ENCODE measurements at places on chromosomes 11 and 22.
A peak's percentile ranks its signal among the peaks of the same experiment; 100 is the strongest.

- peak; percentile 89 for DNase-seq
These were observed 106.9 kb upstream of the NAV2 start for GRCh38 chr11:19605520-19606371.

- no peak for DNase-seq
These were observed 91.3 kb downstream of the MYEOV start for GRCh38 chr11:69385144-69385820.

DNA sequence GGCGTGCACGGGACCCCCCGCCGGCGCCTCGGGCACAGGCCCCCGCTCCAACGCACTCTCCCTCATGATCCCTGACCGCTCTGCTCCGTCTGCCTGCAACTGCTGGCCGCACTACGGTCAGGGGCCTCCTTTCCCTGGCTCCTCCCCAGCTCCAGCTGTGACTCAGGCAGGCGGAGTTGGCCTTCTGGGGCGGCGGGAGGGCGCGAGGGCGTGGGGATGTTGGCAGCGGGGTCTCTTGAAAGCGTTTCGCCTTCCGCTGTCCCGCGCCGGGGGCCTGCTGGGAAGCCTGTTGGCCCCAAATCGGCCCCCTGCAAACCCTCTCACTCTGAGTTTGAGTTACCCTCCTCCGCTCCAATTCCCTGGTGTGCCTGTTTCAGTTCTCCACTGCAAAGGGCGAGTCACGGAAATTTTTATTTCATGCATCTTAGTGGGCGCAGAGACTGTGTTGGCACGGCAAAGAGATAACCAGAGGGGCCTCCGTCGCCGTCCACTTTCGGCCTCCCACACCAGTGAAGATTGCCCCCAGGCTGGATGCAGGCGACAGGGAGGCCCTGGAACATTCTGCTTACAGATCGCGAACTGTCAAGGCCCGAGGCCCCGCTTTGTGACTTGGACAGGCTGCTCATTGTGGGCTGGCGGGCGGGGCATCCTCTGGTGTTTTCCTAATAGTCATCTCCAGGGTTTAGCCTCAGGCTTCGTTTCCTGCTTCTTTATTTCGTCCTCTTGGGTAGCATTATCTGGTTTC lies at the start of gene CAVIN3:
CAVIN3 (minus strand) TSS at position 91 of the 745 bp plus-strand sequence; CDS start at position 66, 25 bp downstream.
- peak; percentile 91 for DNase-seq

- DNase-seq: no peak
These were observed 76.0 kb upstream of the PICALM start for GRCh38 chr11:86144846-86145245.

DNA sequence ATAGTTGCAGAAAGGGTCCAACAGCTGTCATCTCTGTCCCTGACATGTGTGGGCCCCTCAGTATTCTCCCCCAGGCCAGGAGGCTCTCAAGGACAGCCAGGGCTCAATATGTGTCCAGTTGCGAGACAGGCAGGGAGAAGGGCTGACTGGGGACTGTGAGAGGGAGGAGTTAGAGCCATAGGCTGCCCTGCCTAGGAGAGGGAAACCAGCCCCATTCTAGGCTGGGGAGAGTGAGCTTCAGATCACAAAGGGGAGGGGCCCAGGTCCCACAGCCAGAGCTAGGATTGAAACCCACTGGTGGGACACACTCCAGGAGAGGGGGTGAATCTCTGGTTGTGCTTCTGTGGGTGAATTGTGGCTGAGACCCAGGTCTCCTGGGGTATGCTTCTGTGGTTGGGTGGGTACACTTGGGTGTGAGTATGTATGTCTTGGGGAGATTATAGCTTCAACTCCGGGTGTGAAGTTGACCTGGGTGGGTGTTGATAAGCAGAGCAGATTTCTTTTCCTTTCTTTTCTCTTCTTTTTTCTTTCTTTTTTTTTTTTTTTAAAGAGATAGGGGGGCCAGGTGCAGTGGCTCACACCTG lies 2.1 kb upstream of the CARNS1 start:
- no peak for DNase-seq

DNA sequence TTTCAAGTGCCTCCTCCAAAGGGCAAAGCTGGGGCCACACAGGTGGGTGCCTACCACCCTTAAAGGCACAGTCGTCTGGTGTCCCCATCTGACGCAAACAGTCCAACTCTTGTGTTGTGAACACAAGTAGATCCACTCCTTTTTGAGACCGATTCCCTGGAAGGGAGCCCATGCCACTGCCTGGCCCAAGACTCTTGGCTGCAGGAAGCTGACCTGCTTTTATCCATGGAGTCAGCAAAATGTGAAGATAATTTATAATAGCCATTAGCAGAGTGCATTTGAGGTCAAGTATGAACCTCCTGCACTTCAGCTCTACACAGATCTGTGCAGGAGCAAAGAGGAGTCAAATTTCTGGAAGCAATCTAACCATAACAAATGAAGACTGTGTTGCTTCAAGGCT lies 68.5 kb downstream of the ADM start:
- no peak for DNase-seq

DNA sequence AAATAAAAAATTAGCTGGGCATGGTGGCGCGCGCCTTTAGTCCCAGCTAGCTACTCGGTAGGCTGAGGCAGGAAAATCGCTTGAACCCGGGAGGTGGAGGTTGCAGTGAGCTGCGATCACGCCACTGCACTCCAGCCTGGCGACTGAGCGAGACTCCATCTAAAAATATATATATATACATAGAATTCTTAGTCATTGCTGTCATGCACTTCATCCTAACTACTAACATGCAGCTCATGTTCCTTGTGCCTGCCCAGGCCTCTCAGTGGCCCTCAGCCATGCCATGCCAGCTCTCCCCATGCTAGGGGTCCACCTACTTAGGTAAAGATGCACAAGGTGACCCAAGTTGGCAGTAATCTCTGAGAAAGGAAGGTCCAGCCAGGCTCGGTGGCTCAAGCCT lies 3.1 kb downstream of the CYB561A3 start:
- DNase-seq: peak; percentile 23

- no peak for DNase-seq
These were observed 21.8 kb upstream of the YWHAH start for GRCh38 chr22:31922534-31922933.

- DNase-seq: peak; percentile 87
These were observed 16.3 kb upstream of the C11orf87 start for GRCh38 chr11:109405671-109406070.

- DNase-seq: no peak
These were observed 109.7 kb upstream of the TMEM45B start for GRCh38 chr11:129705933-129706332.

DNA sequence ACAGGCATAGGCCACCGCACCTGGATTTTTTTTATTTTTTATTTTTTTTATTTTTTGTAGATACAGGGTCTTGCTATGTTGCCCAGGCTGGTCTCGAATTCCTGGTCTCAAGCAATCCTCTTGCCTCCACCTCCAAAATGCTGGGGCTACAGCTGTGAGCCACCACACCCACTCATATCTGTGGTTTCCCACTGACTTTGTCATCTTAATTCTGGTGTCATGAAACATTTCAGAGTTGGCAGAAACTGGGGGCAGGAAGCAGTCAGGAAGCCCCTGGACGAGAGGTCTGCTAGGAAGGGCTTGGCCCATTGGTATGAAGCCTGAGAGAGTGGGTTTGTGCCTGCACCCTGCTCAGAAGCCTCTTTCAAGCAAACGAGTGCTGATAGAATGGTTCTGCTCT lies 49.1 kb downstream of the COMMD9 start:
- DNase-seq: no peak

GRCh38 chr22:37681556-37682049 lies 4.5 kb upstream of the NOL12 start:
- peak; percentile 95 for DNase-seq

DNA sequence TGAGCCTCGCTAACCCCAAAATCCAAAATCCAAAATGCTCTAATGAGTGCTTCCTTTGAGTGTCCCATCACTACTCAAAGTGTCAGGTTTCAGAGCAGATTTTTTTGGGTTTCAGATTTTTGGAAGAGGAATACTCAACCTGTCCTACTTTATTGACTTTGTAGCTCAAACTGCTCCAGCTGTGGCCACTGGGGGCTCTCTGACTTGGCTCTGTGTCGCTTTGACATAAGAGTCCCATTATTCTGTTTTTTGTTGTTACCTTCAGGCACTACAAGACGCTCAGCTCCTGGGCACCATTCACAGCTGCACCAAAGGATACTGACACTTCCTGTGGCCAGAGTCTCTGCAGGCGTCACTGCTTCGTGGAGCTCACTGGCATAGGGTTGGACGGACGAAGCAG lies 41.1 kb downstream of the PHF21B start:
- peak; percentile 62 for DNase-seq

DNA sequence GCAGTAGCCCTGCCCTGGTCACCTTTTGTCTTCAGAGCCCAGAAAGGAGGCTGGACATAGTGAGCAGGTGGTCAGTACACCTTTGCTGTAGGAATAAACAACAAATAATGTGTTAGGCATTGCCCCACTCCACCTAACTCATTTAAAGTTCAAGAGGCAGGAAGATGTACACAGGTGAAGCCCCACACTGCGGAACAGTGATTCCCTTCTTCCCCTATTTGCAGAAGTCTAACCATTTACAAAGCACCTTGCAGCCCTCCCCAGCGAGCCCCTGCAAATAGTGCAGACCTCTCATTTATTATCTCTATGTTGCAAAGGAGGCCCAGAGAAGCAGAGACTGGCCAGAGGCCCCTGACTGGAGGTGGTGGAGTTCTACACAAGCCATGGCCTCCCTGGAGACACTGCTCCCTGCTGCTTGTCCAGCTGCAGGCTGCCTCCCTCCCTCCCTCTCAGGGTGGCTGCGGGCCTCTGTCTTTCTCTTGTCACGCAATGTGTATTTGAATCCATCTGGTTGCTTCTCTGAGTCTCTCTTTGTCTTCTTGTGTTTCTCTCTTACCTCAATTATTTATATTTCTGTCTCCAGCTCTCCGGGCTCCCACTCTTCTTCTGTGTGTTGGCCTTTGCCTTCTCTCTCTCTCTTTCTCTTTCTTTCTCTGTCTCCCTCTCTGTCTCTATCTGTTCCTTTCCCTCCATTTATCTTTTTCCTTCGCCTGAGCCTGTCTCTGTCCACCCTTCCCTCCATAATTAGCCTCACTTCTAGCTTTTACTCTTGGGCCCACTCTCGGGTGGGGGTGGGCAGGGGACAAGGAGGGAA lies 59.1 kb upstream of the PRDM11 start:
- no peak for DNase-seq

- peak; percentile 51 for DNase-seq
These were observed 220.6 kb downstream of the TBC1D22A start for GRCh38 chr22:46983046-46983445.

DNA sequence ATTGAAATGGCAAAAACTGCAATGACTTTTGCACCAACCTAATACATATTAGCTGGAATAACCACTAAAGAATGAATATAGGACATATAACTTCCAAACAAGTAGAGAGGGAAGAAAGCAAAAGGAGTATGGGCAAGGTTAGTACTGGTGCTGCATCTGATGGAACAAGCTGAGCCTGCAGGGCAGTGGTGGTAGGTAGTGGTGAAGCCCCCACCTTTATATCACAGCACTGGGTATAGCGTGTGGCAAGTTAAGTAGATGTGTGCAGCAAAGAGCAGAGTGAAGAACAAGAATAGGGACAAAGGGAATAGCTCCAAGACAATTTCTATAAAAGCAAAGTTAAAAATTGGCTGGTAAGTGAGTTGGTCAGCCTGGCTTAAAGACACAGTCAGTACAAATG lies 62.3 kb downstream of the CTNND1 start:
- DNase-seq: no peak

DNA sequence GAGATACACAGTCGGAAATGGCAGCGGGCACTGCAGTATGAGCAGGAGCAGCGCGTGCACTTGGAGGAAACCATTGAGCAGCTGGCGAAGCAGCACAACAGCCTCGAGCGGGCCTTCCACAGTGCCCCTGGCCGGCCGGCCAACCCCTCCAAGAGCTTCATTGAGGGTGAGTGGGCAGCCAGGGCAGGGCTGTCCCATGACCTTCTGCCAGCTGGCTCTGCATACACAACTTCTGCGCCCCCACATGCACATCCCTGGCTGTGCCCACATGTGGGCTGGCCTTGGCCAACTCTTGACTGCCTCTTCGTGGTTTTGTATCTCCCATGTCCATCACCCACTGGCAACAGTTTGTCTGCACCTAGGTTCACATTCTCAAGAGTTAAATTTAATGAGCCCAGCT lies 81.1 kb downstream of the MORC2 start:
- DNase-seq: peak; percentile 11

DNA sequence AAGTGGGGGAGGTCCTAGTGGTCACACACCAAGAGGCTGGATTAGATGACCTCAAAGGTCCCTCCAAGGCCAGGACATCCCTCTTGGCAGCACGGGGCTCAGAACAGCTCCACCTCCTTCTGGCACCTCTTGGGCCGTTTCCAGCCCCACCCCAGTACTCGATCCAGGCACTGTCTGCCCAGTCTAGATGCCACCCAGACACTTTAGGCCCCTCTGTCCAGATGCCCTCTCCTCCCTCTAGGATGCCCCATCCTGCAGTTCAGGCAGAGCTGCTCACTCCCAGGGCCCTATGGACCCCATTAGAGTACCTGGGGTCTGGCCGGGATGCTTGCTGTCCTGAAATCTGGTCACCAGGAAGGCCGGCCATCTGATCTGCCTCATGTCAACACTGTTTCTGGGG lies 34.7 kb upstream of the PRR5 start:
- peak; percentile 21 for DNase-seq

- DNase-seq: no peak
These were observed 858 bp upstream of the APOBEC3A start for GRCh38 chr22:38956551-38956950.

DNA sequence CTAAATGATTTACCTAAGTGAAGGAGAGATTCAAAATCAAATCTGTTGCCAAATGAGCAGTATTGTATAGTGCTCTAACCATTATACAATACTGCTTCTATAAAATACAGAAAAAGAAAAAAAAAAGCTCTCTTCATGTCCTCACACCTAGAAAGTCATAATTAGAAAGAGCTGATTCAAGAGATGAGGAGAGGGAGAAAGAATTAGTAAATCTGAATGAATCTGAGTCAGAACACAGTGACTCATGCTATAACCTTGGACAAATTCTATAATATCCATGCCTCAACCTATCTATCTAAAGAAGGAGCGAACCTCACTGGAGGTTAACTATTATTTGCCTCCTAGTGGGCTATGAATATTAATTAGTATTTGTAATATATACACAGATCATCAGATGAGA lies 29.4 kb downstream of the AMBRA1 start:
- no peak for DNase-seq

DNA sequence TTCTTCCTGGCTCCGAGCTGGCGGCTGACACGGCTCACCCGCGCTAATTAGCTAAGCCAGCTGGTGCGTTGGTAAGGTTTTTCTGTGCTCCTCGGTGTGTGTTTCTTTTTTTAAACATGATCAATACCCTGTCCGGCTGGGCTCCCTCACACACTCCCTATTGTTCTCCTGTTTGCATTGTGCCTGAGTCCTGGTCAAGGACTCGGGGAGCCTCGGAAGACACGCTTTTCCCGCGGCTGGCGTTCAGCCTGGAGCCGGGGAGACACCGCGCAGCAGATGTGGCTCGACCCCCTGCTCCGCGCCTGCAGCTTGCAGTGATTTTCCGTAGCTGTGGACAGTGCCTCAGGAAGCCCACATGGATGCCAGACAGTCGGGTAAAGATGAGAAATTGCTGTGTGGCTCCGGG lies 454.9 kb upstream of the CADM1 start:
- DNase-seq: no peak

DNA sequence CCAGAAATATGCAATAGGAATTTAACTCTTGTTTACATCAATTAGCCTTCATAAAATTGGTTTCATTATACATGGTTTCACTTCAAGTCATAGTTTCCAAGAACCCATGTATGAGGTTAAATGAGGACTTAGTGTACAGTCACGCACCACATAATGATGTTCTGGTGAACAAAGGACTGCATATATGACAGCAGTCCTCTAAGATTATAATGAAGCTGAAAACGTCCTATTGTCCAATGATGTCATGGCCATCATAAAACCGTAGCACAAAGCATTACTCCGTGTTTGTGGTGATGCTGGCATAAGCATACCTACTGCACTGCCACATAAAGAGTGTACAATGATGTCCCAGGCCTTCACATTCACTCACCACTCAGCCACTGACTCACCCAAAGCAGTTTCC lies 31.1 kb downstream of the SMCO4 start:
- no peak for DNase-seq

Measured in osteoblast (primary cell).